CD4-positive, alpha-beta T cell treated with Interleukin-12 subunit alpha and Interleukin-12 subunit beta, for 1 hour (primary cell): ENCODE measurements at places on chromosomes 5 and 9.

DNA sequence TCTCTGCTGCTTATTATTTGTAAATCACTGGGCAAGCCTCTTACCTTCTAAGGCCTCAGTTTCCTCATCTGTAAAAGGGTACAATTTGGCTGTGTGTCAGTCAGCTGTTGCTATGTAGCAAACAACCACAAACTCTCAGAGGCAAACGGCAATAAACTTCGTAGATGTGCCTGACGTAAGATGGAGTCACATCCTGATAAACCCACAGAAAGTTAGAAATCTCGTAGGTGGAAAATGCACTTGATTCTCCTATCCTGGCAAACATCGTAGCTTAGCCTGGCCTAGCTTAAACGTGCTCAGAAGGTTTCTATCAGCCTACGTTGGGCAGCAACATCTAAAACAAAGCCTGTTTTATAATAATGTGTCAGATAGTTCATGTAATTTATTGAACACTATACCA, 35.0 kb upstream of the UNC5A start:
- DNase-seq: no peak

DNA sequence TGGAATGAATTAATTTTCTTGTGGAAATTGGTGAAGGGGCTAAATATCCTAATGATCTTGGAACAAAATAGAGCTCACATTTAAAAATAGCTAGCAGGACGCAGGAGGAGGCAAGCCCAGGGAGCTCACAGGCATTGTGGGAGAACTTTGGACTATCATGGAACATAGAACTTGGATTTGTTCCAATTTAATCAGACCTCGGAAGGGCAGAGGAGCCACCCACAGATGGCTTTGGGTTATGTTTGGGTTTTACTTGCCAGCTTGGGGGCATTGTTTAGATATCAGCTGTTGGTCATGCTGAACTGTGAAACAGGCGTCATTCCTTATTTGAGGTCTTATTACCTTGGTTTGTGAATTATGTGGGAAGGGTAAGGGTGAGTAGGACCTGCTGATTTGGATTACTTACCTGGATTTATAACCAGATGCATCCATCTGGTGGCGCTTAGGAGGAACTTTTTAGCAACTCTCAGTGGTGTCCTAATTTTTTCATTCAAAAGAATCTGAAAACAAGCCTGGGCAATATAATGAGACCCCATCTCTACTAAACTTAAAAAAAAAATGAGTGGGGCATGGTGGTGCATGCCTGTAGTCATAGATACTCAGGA, 14.1 kb upstream of the PTGR1 start:
- DNase-seq: no peak

DNA sequence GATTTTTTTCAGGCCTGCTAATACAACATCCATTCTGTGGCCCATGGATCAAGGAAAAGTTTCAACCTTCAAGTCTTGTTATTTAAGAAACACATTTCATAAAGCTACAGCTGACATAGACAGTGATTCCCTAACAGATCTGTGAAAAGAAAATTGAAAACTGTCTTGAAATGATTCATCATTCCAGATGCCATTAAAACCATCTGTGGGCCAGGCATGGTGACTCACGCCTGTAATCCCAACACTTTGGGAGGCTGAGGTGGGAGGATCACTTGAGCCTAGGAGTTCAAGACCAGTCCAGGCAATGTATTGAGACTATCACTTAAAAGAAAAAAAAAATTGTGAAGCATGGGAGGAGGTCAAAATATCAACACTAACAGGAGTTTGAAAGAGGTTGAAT, 6.0 kb downstream of the RAPGEF6 start:
- no peak for DNase-seq

GRCh38 chr5:13659391-13659790, 285.1 kb downstream of the DNAH5 start:
- DNase-seq: no peak

GRCh38 chr9:91547081-91547480, 123.4 kb upstream of the NFIL3 start:
- DNase-seq: no peak

GRCh38 chr5:164649266-164649665, 1143.8 kb downstream of the MAT2B start:
- DNase-seq: no peak

GRCh38 chr5:39197556-39197955, 21.8 kb downstream of the FYB1 start:
- DNase-seq: peak; percentile 75

DNA sequence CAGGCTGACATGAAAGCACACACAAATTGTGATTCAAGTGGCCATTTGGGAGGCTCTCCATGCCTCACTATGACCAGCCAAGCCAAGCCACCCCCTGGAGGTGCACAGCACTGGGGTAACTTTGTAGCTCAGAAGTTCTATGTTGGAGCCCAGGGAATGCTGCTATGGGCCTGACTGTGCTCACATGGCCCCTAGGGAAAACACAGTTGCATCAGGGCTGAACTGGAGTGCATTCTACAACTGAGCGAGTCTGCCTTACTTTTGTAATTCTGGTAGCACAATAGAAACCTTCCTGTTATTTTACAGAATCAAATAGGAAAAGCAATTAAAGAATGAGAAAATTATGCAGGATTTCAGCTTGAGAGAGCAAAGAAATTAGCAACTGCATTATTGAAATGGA, 455.5 kb upstream of the TRPC7 start:
- no peak for DNase-seq

GRCh38 chr9:6927838-6928237, 170.1 kb downstream of the KDM4C start:
- DNase-seq: no peak

GRCh38 chr9:70091572-70091971, 47.9 kb downstream of the MAMDC2 start:
- DNase-seq: no peak

DNA sequence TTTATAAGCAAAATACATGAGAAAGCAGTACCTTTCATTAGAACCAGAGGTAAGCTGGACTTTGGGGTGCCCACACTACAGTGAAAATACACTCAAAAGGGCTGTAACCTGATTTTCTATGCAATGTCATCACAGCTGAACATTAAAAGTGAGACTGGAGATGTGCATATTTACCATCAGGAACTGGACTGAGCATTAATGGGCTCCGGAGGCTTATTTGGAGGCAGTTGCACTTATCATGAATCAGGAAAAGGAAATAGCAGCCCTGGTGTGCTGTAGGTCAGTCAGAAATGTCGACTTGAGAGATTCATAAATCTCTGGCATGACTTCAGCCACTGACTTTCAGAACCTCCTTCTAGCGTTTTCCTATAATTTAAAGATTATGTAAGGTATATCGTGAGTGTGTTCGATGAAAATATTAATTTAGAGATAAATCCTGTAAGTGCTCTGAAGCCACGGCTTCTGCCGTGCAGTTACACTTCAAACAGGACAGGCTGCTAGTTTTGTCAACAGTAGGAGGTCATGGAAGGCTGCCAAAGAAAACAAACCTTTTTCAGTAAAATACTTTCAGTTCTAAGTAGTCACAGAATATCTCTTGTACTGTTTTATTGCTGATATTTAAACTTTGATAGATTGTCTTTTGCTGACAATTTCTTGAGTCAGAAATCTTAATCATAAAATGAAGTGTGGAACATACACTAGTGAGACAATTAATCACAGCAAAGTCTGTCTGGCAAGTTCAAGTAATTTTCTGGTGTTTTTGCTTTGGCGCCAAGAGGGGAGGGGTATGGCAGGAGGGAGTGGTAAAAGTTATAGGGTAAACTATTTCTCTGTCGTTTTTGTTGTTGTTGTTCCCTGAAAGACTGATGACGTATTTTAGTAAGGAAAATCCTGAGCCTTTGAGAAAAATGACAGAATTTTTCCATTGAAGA, 939.7 kb downstream of the NR2F1-AS1 start:
- no peak for DNase-seq

DNA sequence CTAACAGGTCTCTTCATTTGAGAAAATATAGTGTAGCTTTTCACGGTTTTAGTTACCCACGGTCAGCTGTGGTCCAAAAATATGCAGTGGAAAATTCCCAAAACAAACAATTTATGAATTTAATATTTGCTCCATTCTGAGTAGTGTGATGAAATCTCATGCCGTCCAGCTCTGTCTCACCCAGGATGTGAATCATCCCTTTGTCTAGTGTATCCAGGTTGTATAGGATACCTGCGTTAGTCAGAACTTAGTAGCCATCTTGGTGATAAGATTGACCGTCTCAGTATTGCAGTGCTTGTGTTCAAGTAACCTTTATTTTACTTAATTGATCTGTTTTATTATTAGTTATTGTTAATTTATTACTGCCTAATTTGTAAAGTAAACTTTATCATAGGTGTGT, 41.1 kb downstream of the NDUFS4 start:
- DNase-seq: no peak

- no peak for DNase-seq
Measured at GRCh38 chr9:127112056-127112455, 10.4 kb downstream of the ANGPTL2 start.

- no peak for DNase-seq
Measured at GRCh38 chr5:126469536-126470316, 46.5 kb downstream of the GRAMD2B start.

- no peak for DNase-seq
Measured at GRCh38 chr5:10290438-10290837, 17.3 kb downstream of the CMBL start.

DNA sequence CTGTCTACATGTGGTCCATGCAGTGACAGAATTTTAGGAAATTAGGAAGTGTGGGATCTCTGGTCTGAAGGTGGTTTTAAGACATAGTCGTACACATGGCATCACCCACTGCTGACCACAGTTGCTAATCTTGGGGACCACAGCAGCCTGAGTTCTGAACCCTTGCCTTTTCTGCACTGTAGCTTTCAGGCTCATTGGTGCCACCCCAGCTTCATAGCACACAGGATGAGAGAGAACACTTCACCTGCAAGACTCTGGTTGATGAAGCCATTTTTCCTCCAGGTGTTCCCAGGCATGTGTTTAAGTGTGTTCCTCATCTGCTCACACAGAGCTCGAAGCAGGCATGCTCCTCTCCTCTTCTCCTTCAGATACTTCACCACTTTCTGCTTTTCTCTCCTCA, 68.2 kb upstream of the S1PR3 start:
- no peak for DNase-seq
